ENCODE measurements at places on chromosomes 12 and 14.

GRCh38 chr12:7073946-7074345 lies 13.4 kb downstream of the C1S start:
- no peak for DNase-seq

DNA sequence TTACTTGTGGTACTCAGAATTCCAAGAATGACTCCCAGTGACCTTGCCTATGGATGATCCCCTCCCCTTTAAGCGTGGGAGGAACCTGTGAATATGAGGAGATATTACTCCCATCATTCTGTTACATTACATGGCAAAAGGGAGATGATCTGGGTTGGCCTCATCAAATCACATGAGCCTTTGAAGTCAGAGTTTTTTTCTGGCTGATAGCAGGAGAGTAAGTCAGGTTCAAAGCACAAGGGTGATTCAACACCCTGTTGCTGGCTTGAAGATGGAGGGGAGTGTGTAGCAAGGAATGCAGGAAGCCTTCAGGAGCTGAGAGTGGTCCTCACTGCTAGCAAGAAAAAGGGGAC lies 9.1 kb upstream of the MDM2 start:
- no peak for DNase-seq

DNA sequence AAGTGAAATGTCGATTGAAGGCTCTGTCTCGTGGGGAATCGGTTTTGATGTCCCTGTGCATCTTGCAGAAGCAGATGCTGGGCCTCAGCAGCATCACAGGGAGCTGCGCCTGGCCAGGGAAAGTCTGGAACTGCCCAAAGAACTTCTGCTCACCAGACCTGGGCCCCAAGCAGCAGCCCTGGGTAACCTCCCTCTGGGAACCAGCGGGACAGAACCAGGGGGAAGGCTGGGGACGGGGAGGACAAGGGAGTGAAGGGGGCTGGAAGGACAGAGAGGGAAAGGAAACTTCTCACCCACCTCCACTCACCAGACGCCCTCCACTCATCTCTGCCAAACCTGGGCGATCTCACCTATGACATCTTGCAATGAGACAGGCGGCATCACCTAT lies 26.8 kb upstream of the C14orf180 start:
- DNase-seq, result no peak

GRCh38 chr12:111412007-111412829 lies 6.5 kb downstream of the SH2B3 start:
- DNase-seq, result no peak

DNA sequence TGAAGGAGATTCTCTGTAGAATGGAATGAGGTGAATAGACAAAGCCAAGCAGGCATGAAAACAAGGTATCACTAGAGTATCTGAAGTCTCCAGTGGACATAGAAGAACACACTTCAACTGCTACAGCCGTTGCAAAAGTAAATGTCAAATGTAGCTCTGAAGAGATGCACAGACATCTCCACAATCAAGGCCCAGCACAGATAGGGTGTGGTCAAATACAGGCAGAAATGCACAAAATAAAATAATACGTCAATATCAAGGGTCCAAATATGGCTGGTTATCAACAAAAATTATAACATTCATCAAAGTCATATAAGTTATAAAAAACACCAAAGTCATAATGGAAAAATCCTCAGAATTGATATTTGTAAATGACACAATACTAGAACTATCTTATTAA lies 1107.3 kb downstream of the TMEM121 start:
- no peak for DNase-seq

- no peak for DNase-seq
Measured at GRCh38 chr12:9794484-9795093, 32.7 kb upstream of the KLRF1 start.

DNA sequence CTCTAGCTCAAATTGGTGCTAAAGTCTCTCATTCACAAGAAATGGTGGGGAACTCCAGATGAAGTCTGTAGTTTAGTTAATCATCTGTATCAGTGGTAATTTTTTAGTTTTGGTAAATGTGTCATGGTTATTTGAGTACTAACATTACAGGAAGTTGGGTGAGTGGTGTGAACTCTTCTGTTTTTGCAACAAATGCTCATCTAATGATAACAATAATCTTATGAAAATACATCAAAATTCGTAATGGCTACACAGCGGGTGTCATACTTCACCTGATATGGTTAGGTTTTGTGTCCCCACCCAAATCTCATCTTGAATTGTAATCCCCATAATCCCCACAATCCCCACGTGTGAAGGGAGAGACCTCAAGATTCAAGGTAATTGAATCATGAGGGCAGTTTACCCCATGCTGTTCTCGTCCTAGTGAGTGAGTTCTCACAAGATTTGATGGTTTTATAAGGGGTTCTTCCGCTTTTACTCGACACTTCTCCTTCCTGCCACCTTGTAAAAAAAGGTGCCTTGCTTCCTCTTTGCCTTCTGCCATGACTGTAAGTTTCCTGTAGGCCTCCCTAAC lies 209.3 kb upstream of the FOXN3 start:
- DNase-seq, result no peak

DNA sequence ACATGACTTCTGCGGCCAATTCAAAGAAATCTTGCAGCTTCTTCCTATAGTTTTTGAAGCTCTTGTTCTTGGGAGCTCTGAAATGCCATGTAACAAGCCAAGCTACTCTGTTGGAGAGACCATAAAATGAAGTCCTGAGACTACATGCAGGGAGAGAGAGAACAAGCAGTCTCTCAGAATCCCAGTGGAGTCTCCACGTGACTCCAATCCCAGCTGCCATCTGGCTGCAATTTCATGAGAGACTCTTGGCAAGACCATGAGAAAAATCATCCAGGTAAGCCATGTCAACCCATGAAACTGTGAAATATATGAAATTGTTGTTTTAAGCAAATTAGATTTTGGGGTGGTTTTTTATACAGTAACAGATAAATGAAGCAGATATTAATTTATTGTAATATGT lies 54.4 kb downstream of the KLRG1 start:
- DNase-seq, result no peak

DNA sequence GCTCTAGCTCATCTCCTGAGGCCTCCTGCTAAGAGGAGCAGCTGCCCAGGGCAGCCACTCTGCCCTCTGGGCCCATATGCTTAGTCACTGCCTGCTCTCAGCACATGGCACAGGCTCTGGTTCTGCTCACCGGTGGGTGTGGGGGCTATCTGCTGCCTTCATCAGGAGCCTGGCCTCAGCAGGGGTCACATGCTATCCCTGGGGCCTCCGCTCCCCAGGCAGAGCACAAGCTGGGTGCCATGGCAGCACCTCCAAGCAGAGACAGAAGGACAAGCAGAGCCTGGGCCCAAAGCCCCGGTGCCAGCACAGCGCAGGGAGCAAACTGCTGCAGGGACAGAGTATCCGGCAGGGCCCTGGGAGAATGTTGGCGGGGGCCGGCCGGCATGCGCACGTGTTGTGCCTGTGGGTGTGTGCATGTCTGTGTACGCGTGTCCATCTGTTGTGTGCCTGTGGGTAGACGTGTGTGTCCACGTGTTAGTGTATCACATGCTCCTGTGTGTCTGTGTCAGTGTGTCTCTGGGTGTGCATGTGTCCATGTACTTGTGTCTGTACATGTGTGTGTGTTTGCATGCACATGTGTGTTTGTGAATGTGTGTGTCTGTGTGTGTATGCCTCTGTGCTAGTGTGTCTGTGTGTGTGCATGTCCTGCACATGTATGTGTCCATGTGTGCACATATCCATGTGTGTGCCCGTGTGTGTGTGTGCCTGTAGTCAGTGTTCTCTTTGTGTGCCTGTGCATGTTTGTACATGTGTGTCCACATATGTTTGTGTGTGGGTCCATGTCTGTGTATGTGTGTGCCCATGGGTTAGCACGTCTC lies 326.9 kb downstream of the TMEM121 start:
- no peak for DNase-seq

GRCh38 chr14:65098586-65098985 lies 3.7 kb downstream of the MAX start:
- DNase-seq, result no peak

GRCh38 chr14:58941629-58942028 lies 246.8 kb upstream of the DAAM1 start:
- no peak for DNase-seq

DNA sequence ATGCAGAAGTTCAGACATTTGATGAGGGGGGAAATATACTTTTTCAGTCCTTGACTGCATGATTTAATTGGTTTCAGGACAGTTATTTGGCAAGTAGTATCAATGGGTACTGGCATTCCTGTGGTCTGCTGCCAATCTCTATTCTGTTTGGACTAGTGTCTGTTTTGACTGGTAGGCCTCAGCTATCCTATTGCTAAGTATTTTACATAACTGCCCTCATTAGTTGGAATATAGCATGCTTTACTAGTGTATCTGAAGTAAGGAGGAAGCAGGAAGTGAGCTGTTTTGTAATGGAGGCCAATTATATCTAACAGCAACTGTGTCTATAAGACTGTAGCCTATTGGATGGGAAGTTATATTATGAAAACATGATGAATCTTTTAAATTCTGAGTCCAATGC lies 104.3 kb downstream of the FLRT2 start:
- DNase-seq, result no peak

- no peak for DNase-seq
Measured at GRCh38 chr14:50018933-50019210, 97.5 kb downstream of the VCPKMT start.

GRCh38 chr12:24631676-24632426 lies 317.1 kb downstream of the BCAT1 start:
- DNase-seq, result no peak

- DNase-seq, result no peak
Measured at GRCh38 chr14:79643132-79643531, 568.2 kb downstream of the DIO2 start.

- DNase-seq, result no peak
Measured at GRCh38 chr12:92519284-92519683, 183.5 kb upstream of the PLEKHG7 start.

GRCh38 chr12:53493610-53494391 lies 5.5 kb downstream of the MAP3K12 start:
- peak; percentile 6 for DNase-seq

DNA sequence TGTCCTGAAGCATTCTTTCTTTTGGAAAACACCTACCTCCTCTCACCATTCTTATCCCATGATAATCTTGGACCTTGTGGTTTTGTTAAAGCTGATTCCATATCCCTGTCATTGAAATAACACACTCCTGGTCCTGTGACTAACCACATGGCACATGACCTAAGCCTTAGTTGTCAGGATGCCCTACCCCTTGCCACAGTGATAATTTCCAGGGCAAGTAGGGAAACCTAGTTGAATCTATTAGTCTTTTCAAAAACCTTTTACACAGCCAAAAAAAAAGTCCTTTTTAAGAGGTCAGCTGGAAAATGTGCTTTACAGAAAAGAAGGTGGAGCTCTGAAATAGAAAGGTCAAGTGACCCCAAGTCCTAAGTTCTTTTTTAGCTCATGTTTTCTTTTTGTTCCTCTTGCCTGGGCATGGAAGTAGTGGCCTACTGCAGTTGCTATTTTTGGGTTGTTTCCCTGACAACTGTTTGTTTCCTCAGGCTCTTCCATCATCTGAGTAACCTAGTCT lies 608.4 kb downstream of the LRFN5 start:
- DNase-seq, result no peak

DNA sequence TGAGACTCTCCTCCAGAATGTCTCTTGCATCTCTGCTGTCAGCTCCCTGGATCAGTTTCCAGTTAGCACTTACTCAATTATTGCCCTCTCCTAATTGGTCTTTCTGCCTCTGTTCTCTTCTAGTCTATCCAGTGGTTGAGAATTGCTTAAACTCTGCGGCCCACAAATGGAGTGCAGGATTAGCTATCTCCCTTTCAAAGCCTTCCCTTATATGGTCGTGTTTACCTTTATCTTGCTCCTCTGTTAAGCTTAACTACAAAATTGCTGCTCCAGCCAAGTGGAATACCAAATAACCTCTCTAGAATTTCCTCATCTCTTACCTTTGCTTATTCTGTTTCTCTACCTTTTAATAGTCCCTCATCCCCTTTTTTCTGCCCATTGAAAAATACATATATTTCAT lies 132.7 kb downstream of the NRXN3 start:
- DNase-seq, result no peak

DNA sequence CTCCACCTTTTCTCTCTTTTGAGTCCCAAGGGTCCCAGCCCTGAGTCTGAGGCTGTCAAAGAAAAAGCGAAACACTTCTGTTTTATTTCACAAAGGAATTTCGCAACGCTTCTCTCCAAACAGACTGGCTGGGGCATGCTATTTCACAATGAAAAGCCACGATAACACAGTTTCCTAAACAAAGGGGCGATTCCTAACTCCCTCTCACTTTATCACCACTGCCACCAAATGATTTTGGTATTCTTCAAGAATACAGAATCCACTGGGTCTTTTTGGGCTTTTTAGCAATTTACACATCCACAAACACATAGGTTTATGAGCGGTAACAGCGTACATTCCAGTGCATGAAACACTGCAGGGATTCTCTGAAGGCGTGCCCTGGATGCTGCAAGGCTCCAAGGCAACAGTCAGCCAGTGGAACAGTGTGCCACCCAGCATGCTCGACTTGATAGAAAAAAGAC lies 161.2 kb downstream of the DAD1 start:
- DNase-seq, result no peak

GRCh38 chr14:90003526-90004307 lies 48.0 kb downstream of the TDP1 start:
- no peak for DNase-seq

DNA sequence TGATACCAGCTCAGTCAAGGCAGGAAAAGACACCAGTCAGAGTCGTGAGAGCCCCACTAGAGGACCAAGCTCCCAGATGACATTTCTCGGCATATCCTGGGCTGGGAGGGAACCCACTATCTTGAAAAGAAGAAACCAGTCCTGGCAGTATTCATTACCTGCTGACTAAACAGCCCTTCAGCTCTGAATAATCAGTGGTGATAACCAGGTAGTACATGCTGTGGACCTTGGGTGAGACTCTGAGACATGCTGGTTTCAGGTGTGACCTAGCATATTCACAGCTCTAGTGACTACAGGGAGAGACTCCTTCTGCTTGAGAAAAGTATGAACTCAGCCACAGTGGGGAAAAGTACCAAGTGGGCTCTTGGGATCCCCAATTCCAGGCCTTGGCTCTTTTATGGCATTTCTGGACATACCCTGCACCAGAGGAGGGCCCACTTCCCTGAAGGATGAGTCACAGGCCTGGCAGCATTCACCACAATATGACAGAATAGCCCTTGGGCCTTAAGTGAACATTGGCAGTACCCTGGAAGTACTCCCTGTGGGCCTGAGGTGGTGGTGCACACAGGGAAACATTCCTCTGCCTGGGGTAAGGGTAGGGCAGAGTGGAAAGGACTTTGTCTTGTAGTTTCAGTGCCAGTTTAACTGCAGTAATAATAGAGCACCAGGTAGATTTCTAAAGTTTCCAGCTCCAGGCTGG lies 82.6 kb upstream of the SLC38A4 start:
- DNase-seq, result no peak

- no peak for DNase-seq
Measured at GRCh38 chr12:2454601-2455177, 340.1 kb upstream of the FKBP4 start.

DNA sequence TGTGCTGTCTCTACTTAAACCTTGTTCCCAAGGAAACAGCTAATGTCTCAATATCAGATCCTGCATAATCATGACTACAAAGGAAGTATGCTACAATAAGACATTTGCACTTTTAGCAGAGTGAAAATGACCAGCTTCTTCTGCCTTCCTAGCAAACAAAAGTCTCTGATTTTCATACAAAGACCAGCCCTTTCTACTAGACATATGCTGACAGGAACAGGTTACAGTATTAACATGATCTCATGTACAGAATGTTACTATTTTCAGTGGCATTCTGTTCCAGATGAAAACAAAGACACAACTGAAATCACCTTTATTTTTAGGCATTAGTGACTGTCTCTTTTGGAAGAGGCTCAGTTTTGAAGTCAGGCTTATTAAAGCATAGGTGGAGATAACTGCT lies 228.6 kb downstream of the MED13L start:
- DNase-seq, result no peak

GRCh38 chr12:57254506-57255280 lies 3.7 kb upstream of the STAC3 start:
- DNase-seq, result no peak

All from NCI-H1436 (cell line).